Kidney capillary endothelial cell (primary cell): ENCODE measurements at places on chromosomes 5 and 9.

DNA sequence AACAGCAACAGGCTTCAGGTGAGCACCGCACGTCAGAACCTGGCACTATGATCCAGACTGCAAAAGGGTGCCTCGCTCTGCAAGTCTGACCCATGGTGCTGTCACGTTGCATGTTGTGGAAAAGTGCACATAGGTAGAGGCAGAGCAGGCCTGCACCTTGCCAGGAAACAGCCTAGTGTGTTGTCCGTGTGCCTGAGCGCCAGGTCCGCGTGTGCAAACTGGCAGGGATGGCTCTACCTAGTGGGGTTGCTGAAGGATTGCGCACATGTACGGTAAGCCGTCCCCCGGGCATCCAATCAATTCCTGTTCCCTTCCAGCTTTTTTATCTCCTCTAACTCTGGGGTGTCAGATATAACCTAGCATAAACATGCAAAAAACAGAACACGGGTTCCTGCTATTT, 219.5 kb downstream of the NXNL2 start:
- no peak for DNase-seq

GRCh38 chr5:128920345-128921215, 44.7 kb upstream of the SLC27A6 start:
- peak; percentile 89 for DNase-seq

GRCh38 chr9:83419961-83420360, 118.2 kb downstream of the FRMD3 start:
- DNase-seq, result no peak

GRCh38 chr5:66144834-66145390, 812 bp downstream of the SREK1 start:
- no peak for DNase-seq

- DNase-seq, result no peak
These were observed 26.1 kb upstream of the LARP1 start for GRCh38 chr5:154728939-154729588.

- no peak for DNase-seq
These were observed 5.3 kb downstream of the CDKN2AIPNL start for GRCh38 chr5:134406390-134406789.
